ENCODE measurements at places on chromosomes 2 and 18.

DNA sequence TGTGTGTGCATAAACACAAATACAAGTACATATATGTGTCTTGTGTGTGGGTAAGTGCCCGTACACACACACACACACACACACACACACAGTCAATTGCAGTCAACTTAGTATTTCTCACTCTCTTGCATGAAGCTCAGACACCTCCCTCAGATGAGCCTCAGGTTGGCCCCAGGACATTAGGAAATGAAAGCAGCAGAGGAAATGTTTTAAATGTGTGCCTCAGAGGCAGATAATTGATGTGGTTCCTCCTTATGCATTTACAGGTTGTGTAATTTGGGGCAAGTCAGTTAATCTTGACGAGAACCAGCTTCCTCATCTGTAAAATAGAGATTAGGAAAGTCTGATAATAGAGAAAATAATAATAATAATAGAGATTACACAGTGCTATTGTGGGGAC, 814.0 kb upstream of the ID2 start:
- no peak for DNase-seq

DNA sequence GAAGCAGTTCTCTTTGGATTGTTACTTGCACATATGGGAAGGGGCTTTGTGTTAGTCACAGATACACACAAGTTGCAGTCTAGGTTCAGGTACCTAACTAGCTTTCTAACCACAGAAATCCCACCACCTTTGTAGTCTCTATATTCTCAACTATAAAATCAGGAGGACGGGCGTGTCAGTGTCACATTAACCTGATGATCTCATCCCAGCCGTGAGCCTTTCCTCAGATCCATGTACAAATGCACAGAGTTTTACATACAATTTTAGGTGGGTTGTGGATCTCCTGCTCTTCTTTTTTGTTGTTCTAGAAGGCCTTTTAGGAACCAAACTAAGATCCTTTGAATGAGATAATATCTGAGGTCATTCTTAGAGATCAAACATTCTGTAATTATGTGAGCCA, 94.0 kb downstream of the ZNF532 start:
- DNase-seq = no peak

DNA sequence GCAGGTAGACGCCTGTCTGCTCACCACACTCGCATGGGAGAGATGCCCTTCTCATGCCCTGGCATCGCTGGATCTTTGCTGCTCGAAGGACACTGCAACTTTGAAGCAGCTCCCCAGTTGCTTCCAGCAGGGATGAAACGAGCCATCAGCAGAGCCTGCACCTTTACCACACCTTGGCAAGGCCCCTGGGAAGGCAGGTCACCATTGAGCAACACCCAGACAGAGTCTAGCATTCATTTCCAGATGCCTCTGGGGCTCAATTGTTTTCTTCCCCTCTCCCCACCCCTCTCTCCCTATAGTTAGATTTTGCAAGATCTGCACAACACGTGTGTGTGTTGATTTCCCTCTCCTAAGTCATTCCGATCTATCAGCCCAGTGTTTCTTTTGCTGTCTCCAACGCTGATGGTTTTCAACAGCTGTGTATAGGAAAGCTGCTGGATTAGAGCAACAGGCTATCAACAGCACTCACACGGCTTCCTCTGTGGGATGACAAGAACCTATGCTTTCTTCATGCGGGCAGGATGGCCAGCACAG, 25.6 kb upstream of the INHBB start:
- DNase-seq = no peak

DNA sequence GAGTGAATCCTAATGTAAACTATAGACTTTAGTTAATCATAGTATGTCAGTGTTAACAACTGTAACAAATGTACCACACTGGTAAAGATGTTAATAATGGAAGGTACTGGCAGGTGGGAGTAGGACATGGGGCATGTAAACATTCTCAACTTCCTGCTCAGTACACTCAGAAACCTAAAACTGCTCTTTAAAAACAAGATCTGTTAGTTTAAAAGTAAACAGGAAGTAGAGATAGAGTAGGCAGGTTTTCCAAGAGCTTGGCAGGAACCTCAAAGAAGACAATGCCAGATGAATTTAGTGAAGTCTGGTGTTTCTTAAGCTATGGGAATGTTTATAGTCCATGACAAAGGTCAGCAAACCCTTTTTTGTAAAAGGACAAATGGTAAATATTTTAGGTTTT, 46.6 kb downstream of the CCDC138 start:
- no peak for DNase-seq

DNA sequence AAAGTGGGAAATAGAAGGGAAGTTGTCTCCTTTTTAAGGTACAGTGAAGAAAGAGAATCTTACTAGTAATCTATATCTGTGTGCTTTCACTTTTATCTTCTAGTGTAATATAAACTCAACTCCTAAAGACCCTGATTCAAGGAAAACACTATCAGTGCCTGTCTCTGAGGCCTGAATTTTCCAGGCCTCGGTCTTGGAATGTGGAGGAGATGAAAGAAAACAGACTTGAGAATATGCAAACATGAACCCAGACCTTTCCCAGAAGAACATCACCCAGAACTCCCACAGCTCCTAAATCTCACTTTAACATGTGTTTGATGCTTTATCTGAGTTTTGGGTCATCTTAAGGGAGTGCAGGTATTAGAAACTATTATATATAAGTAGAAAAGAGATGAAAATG, 51.8 kb downstream of the EPB41L5 start:
- no peak for DNase-seq

GRCh38 chr2:180705551-180705950, 274.9 kb upstream of the UBE2E3 start:
- DNase-seq = no peak

DNA sequence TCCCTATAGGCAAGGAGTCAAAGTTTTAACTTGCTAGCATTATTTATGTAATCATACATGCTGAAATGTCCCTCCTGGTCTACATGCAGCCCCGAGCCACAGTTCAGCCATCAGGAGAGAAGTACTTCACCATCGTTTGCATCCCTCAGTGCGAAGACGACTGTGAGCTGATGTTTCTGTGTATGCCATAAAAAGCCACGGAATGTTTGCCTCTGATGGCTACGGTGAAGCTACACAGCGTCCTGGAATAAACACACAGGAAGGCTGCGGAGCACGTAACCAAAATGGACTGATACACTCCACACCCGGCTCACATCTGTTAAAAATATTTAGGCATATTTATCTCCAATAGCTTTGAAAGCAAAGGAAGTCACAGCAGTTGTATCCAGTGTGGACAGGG, 4.3 kb upstream of the SALL3 start:
- no peak for DNase-seq

GRCh38 chr2:58032016-58032763, 14.4 kb upstream of the VRK2 start:
- DNase-seq = peak; percentile 66

GRCh38 chr2:138564586-138565229, 63.1 kb downstream of the SPOPL start:
- DNase-seq = no peak

DNA sequence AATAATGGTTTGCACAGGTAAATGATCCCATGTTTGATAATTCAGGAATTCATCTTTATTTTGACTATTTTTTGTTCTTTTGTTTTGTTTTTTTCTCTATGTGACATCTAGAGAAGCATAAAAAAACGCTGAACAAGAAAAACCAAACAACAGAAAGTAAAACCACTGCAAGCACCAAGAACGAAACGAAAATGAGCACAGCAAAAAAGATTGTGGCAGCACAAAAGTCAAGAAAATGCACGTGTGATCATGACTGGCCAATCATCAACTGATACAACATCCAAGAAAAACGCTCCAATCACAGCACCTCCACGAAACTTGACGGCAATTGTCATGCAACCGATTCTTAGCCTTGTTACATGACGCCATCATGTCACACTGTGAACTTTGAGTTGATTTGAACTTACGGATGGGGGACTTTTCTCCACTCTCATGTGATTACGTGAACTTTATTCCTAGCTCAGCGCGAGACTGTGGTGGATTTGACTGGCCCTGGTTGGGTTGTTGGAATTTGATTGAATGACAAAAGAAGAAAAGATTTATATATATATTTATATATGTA, 318.7 kb downstream of the CELF4 start:
- DNase-seq = no peak

GRCh38 chr2:55985406-55985805, 61.8 kb upstream of the EFEMP1 start:
- DNase-seq = no peak

- DNase-seq = no peak
Measured at GRCh38 chr2:959457-959856, 8.8 kb downstream of the SNTG2 start.

GRCh38 chr2:212766921-212767320, 228.3 kb upstream of the ERBB4 start:
- peak; percentile 4 for DNase-seq

DNA sequence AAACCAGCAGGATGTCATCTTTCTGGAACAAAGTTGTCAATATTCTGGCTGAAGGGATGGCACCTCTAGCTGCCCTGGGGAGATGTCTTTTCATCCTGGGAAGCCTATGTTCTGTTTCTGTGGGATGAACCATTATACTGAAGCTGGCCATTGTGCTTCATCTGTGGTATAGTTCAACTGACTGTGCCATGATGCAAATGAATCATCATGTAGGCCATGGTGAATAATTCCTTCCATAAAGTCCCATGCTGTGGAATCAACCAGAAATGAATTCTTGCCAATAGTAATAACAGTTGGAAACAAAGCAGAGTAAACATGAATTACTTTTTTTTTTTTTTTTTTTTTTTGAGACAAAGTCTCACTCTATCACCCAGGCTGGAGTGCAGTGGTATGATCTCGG, 64.1 kb upstream of the CNGA3 start:
- DNase-seq = peak; percentile 26

GRCh38 chr2:218322768-218323525, 30.6 kb upstream of the TMBIM1 start:
- peak; percentile 78 for DNase-seq

DNA sequence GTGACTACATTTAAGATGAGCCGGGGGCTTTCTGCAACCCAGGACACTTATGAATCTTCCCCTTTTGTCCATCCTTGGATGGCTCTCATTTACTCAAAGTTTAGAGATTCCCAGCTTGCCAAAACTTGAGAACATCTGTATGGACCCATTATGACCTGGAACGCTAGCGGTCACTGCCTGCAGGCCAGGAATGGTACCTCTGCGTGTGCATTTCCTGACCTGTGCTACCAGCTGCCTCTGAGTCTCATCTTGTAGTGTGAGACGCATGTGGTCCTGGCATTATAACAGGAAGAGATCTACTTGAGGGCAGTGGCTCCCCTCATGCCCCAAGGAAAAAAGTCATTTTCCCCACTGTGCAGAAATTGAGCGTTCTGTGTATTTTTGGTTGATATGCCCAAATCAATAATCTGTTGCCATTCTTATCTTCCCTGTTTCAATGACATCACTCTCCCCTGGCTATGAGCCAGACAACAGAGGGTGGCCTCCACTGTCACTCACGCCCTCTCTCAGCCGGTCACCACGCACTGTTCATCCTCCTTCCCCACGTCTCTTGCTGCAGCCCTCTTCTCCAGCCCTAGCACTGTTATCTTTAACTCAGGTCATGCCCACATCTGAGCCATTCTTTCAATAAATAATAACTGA, 28.5 kb upstream of the NPAS2 start:
- DNase-seq = no peak

GRCh38 chr2:168348076-168348475, 100.7 kb upstream of the STK39 start:
- peak; percentile 42 for DNase-seq

DNA sequence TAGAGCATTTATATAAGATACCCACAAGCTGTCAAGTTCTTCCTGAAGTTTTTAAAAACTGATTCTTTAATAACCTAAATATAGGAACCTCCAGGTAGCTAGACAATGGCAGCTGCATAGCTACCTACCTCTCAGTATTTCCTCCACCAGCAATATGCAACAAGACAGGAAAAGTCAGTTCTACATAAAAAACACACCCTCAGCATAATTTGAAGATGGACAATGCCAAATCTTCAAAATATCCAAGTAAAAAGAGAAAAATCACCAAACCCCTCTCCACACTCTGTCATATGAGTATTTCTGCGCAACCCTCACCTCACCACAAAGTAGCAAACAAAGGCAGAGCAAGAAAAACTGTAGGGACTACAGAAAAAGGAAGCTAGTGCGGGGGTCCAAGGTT, 51.4 kb downstream of the GTF3C3 start:
- no peak for DNase-seq

- DNase-seq = no peak
Measured at GRCh38 chr2:1869248-1869647, 124.9 kb upstream of the PXDN start.

- DNase-seq = no peak
Measured at GRCh38 chr2:55118643-55119083, 68.4 kb upstream of the RTN4 start.

DNA sequence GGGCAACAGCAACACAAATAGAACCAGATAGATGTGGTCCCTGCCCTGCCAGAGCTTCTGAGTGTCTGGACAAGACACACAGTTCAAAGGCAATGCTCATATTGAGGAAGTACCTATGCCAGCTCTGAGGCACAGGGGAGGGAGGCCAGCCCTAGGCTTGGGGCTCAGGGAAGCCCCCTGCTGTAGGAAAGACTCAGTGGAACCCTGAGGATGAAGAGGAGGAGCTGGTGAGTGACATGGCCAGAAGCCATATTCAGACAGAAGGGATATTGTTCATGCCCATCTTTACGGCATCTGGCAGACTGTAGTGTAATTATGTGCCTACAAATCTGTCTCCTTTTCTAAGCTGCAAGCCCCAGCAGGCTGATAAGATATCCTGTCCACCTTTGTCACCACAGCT, 8.8 kb downstream of the SIGLEC15 start:
- no peak for DNase-seq

DNA sequence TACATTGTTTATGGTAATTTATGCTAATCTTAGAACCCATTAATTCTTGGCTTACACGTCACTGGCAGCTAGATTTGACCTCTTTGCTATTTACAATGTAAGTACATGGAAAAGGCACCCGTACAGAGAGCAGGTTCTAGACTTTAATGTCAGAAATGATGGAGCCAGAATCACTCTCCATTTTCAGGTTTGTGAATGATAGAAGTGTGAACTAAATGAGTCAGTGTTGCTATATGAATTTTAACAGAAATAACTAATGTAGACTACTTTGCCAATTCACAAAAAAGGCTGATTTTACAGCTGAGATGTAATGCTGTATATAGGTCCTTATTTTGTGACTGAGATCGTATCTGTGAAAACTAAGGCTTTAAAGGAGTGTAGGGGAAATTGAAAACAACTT, 214.6 kb downstream of the LDLRAD4 start:
- DNase-seq = no peak

GRCh38 chr18:44411262-44411905, 269.3 kb upstream of the SETBP1 start:
- no peak for DNase-seq

GRCh38 chr2:30577151-30577550, 130.1 kb downstream of the LCLAT1 start:
- no peak for DNase-seq
